AG04449 (cell line): ENCODE measurements at places on chromosomes 16 and 17.
A peak's percentile ranks its signal among the peaks of the same experiment; 100 is the strongest.

GRCh38 chr16:78729687-78730086 is 630.2 kb downstream of the WWOX start:
- DNase-seq = no peak

DNA sequence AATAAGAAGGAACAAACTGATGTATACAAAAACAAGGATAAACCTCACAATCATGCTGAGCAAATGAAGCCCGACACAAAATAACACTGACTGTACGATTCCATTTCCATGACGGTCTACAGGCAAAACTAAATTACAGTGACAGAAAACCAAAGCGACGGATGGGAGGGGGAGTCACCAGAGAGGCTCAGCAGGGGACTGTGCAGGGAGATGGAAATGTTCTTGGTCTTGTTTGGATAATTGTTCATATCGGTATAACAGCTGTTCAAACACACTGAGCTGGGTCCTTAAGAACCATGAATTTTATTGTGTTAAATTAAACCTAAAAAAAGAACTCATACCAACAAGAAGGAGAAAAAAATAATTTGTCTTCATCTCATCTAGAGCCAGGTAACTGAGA is 97.8 kb downstream of the NXN start:
- DNase-seq = no peak

DNA sequence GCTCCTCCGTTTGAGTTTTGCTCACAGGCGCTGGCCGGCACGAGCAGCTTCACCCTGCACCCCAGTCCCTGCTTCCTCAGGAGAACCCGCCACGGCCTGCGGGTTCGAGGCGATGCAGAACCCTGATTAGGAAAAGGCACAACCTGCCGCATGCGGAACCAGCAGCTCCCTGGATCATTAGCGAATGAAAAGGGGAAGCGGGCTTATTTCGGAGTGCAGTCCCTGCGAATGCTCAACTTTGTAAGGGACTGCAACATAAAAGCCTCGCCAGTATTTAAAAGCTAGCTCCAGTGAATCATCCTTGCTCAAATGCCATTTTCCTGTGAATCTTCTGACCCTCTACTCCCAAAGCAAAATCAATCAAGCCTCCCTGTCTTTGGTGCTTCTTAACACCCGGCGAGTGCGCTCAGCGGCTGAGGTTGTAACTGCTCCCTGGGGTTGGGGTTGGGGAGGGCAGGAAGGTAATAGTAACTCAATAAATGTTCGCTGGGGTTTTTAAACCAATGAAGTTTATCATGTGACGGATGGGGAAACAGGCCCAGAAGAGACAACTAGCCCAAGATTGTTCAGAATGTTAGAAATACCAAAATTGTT is 678 bp upstream of the AKAP10 start:
- DNase-seq = no peak

GRCh38 chr17:32709562-32709961 is 167.4 kb downstream of the MYO1D start:
- DNase-seq = no peak

- peak; percentile 95 for DNase-seq
Measured at GRCh38 chr16:51431517-51432241, 280.6 kb upstream of the SALL1 start.

DNA sequence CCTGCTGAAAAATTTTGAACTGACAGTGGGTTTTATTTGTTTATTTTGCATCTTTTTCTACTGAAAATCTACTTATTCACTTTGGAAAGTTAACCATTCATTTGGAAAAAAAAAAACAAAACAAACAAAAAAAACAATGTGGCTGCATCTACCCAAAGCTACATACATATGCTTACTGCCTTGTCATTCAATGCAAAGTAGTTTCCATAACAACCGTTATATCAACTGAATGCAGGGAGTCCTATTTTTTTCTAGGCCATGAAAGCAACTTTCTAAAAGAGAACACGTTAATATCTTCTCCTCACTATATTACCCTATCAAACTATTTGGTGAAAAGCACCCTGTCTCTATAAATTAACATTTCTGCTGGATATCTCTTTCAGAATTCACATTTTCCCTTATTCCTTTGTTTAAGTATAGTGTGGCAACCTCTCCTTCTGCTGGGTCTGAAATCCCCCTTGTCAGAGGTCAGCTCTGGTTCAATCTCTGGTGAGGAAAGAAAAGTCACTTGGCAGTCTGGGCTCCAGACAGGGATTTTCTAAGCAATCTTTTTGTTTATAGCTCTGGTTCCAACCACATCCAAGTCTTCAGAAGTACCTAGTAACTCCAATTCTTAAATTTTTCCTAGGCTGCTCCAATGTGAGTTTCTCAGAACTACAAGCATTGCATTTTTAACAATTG is 528.4 kb upstream of the TOM1L1 start:
- DNase-seq = no peak

GRCh38 chr17:1482680-1483079 is 9.8 kb downstream of the MYO1C start:
- no peak for DNase-seq

GRCh38 chr17:80106751-80107150 is 5.4 kb downstream of the GAA start:
- no peak for DNase-seq

DNA sequence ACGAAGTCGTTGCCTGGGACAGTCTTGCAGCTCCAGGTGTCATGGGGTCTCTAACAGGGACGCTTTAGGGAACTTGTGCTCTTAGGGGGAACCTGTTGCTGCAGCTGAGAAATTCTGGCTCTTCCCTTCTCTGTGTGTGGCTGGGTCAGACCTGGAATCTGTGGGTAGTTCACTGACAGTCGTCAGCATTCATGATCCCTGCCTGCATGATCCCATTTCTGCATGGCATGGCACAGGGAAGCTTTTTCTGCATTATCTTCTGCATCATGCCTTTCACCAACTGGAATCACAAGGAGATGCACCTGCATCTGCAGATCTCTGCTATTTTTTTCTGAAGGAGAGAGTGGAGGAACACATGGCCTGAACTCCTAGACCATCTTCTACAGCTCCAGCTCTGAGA is 85.6 kb downstream of the SOX9 start:
- DNase-seq = no peak

DNA sequence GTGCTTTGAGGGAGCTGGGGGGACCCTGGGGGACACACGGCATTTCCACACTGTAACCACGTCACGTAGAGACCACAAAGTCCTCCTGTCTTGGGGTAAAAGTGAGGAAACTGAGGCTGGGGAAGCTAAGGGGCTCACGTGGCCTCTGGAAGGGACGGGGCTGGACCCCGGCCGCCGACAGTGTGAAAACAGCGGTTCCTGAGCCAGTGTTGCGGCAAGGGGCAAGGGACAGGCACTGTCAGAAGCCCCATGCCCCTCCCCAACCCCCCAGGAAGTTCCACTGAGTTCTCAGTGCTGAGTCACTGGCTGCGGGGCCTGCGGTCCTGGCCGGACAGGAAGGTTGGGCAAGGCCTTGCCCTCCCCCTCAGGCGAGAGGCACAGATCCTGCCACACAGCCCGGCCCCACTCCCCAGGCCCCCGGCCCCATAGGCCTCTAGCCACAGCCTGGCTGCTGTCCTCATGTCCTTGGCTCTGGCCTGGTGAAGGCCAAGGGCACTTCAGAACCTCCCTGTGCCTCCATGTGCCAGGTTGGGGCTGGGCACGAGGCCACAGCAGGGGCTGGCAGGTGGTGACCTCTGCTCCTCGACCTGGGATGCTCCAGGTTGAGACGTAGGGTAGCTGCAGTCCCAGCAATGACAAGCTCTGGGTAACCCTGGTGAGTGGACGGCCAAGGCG is 5.0 kb upstream of the CCDC57 start:
- DNase-seq = peak; percentile 52

DNA sequence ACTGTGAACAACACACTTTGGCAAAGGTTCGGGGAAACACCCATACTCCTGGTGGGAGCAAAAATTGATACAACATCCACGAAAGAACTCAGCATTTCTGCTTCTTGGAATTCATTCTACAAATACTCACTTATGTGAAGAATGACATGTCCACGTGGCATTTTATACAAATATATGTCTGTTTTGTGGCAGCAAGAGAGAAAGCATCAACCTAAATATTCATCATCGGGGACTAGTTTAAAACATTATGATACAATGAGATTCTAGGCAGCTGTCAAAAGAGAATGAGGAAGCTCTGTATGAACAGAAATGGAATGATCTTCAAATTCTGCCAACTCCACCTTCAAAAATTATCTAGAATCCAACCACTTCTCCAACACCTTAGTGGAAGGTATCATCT is 25.7 kb upstream of the ALOX15 start:
- DNase-seq = no peak

DNA sequence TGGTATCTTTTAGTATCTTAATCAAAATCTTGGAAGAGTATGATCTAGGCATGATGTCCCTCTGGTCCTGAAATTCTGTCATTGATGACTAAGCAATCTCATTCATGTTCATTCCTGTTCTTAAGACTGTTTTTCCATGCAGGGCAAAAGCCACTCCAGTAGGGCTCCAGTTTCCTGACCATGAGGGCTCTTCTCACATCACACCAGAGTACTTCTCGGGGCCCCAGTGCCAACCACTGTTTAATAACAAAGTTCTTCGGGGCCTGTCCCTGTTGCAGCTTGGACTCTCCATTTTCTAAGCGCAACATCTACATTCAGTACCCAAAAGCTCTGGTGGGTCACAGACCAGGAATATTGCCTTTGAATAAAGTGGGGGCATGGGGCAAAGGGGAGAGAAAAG is 52.0 kb downstream of the IRX6 start:
- no peak for DNase-seq

GRCh38 chr17:1188812-1189504 is 9.2 kb upstream of the ABR start:
- no peak for DNase-seq

GRCh38 chr17:81483862-81484194 is 28.8 kb downstream of the ACTG1 start:
- DNase-seq = no peak

GRCh38 chr16:20624882-20625807 is 49.0 kb upstream of the ACSM2B start:
- DNase-seq = no peak

- DNase-seq = no peak
Measured at GRCh38 chr17:69950701-69951418, 124.2 kb upstream of the KCNJ16 start.

DNA sequence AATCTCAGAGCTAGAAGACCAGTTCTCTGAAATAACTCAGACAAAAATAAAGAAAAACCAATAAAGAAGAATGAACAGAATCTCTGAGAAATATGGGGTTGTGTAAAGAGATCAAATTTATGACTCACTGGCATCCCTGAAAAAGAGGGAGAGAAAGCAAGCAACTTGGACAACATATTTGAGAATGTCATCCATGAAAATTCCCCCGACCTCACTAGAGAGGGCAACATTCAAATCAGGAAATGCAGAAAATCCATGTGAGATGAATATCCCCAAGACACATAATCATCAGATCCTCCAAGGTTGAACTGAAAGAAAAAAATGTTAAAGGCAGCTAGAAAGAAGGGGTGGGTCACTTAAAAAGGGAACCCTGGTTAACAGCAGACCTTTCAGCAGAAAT is 32.1 kb downstream of the TANC2 start:
- DNase-seq = no peak

DNA sequence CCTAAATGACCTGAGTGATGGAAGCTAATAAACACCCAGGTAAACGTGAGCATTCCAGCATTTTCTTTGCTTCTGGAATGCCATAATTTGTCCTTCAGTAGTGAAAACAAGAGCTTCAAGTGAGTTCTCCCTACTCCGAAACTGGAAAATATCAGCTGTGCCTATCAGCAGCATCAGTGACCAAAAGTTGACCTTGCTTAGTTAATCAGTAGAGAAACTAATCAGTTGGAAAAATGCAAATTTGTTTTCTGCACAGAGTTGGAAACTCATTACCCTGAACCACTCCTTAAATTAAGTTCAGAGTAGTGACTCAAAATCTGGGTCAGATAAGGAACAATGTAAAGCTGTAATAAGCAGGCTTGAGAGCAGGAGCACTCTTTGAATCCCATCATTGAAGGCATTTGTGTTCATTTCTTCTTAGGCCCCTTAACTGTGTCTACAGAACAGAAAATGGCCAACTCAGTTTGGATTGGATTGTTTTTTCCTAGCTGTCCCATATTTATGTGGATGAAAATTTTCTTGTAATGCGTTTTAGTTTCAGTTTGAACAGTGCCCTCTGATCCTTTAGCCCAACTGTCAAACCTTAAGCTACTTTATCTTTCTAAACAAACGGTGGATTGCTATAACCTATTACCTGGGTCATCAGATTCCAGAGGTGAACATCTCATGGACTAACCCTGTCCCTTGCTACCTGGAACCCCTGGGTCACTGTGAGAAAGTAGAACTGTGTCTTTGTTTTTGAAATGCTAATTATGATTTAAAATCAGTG is 290.4 kb downstream of the TOX3 start:
- no peak for DNase-seq

DNA sequence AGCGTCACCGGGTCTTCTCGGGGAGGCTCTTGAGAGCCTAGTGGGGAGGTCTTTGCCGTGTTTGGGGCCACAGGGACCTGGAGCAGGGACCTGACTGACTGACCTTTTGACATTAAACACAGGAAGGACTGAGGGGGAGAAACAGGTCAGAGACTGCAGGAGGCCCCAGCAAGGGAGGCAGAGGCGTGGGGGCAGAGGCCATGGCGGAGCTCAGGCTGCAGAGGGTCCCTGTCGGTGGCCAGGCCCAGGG is 41.6 kb upstream of the GSE1 start:
- DNase-seq = no peak

- DNase-seq = no peak
Measured at GRCh38 chr16:14249291-14250032, 178.3 kb downstream of the MRTFB start.

DNA sequence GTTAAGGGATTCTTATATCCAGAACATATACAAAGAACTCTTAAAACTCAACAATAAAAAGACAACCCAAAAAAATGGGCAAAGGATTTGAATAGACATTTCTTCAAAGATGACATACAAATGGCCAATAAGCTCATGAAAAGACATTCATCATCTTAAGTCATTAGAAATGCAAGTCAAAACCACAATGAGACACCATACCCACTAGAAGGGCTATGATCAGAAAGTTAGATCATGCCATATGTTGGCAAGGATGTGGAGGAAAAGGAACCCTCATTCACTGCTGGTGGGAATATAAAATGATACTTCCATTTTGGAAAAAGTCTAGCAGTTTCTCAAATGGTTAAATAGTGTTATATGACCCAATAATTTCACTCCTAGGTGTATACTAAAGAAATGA is 9.4 kb downstream of the PLD6 start:
- no peak for DNase-seq

DNA sequence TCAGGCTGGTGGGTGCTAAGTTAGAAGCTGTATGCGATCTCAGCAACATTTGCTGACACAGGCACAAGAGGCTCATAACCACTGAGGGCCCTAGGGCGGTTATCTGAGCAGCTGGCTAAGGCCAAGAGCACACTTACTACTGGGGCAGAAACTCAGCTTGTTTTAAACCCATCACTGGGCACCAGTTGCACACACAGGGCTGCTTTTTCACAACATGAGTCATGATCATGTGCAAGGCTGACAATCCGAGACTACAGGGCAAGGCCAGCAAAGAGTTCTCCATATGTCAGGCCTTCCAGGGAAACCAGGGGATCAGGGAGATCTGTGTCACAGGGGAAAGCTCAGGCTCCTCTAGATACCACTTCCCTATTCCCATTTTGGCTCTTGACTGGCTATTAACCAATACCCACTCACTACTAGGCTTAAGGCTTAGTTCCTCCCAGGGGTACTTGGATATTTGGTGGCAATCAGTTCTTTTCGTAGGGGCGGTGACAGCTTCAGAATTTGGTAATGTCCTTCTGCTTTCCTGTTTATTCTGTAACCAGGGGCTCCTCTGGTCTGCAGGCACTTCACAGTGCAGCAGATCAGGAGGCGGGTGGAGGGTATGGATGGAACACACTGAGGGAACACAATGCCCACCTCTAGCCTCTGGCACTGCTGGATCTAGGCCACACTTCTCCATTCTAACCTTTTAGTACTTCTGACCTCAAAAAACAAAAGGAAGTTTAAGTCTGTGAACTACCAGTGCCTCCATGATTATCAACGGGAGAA is 44.9 kb upstream of the ERN1 start:
- no peak for DNase-seq
